ENCODE measurements at places on chromosomes 1 and 21. TPM values are rescaled to one million over a fixed set of nuclear protein-coding genes. Genes with fewer than 3 reads are reported as not detected.

The SH3BGR gene
- total RNA-seq = 147 TPM

The MEX3A gene
- total RNA-seq = 0.10 TPM

The TLR5 gene
- total RNA-seq = 1.4 TPM

The ARL8A gene
- total RNA-seq = 68.1 TPM

The SELE gene
- 1.3 TPM for total RNA-seq

The RNF186 gene
- not detected for total RNA-seq

The COA6 gene
- 73.6 TPM for total RNA-seq

The OR2L13 gene
- total RNA-seq = not detected

The RORC gene
- 98.0 TPM for total RNA-seq

GRCh38 chr1:50959303-50959912, 659 bp downstream of the FAF1 start:
- peaks cover 19% of the 10 kb centered on the region for H3K4me1 ChIP-seq
- no peaks in the 10 kb centered on the region for H3K27me3 ChIP-seq
- peak overlapping the region; percentile 89 for H3K27ac ChIP-seq
- DNase-seq = peak; percentile 71
- H3K36me3 ChIP-seq = peaks cover 2% of the 10 kb centered on the region
- peak overlapping the region; percentile 82 for H3K4me3 ChIP-seq

GRCh38 chr1:219858980-219859379, 69.4 kb downstream of the SLC30A10 start:
- H3K4me3 ChIP-seq = no peak overlapping the region
- no peaks in the 10 kb centered on the region for H3K36me3 ChIP-seq
- DNase-seq = no peak
- H3K27me3 ChIP-seq = no peaks in the 10 kb centered on the region

DNA sequence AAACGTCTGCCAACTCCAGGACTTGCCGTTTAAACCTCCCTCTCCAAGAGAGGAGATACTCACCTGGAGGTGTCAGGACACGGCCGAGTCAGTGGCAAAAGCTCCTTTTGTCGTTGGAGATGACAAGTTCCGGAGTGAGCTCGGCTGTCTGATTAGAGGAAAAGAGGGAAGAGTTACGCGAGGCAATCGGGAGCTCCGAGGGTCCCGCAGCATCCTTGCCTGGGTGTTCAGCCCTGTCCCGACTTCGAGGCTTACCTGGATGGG, 497 bp downstream of the ID3 start:
- H3K36me3 ChIP-seq = peaks cover 9% of the 10 kb centered on the region
- H3K27me3 ChIP-seq = no peaks in the 10 kb centered on the region
- H3K4me1 ChIP-seq = peaks cover 45% of the 10 kb centered on the region
- H3K4me3 ChIP-seq = peak overlapping the region; percentile 74
- peak overlapping the region; percentile 79 for H3K27ac ChIP-seq

DNA sequence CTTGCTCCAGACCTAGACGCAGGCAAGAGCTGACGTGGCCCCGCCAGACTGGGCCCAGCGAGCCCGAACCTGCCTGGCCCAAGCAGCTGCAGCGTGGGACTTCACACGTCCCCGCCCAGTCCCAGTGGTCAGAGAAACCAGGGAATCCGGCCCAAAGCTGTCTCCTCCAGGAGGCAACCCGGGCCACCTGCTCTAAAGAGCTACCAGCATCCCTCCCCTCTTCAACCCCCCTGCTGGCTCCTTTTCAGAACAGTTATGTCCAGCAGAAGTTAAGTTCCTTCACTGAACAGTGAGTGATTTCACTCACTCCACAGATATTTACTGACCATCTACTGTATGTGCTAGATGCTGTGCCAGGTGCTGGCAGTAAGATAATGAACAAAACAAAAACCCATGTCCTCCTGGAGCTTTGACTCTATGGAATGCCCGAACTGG, 2.1 kb upstream of the EFNA1 start:
- peak overlapping the region; percentile 23 for H3K27ac ChIP-seq
- no peaks in the 10 kb centered on the region for H3K27me3 ChIP-seq
- peak overlapping the region; percentile 74 for H3K4me3 ChIP-seq
- DNase-seq = no peak

GRCh38 chr1:19888112-19888511, 5.9 kb downstream of the OTUD3 start:
- H3K27ac ChIP-seq = no peak overlapping the region
- no peak overlapping the region for H3K4me3 ChIP-seq
- peaks cover 17% of the 10 kb centered on the region for H3K4me1 ChIP-seq
- H3K27me3 ChIP-seq = no peaks in the 10 kb centered on the region
- H3K36me3 ChIP-seq = peaks cover 14% of the 10 kb centered on the region
- DNase-seq = no peak

DNA sequence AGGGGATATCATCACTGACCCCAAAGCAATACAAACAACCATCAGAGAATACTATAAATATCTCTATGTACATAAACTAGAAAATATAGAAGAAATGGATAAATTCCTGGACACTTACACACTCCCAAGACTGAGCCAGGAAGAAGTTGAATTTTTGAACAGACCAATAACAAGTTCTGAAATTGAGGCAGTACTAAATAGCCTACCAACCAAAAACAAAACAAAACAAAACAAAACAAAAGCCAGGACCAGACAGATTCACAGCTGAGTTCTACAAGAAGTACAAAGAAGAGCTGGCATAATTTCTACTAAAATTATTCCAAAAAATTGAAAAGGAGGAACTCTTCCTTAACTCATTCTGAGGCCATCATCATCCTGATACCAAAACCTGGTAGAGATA, 18.5 kb downstream of the CD84 start:
- H3K27me3 ChIP-seq = peaks cover 2% of the 10 kb centered on the region
- DNase-seq = no peak
- H3K4me3 ChIP-seq = no peak overlapping the region
- no peaks in the 10 kb centered on the region for H3K4me1 ChIP-seq
- H3K27ac ChIP-seq = no peak overlapping the region

- DNase-seq = no peak
- H3K27me3 ChIP-seq = no peaks in the 10 kb centered on the region
- H3K27ac ChIP-seq = peak overlapping the region; percentile 63
- H3K36me3 ChIP-seq = peaks cover 21% of the 10 kb centered on the region
Observed at GRCh38 chr1:2300004-2300771, 72.1 kb downstream of the SKI start.

GRCh38 chr1:160058087-160058486, 11.9 kb downstream of the KCNJ10 start:
- DNase-seq = no peak
- H3K4me1 ChIP-seq = no peaks in the 10 kb centered on the region
- H3K36me3 ChIP-seq = no peaks in the 10 kb centered on the region
- H3K4me3 ChIP-seq = no peak overlapping the region
- H3K27me3 ChIP-seq = peaks cover 2% of the 10 kb centered on the region
- H3K27ac ChIP-seq = no peak overlapping the region

- no peaks in the 10 kb centered on the region for H3K4me1 ChIP-seq
- no peak overlapping the region for H3K27ac ChIP-seq
- DNase-seq = no peak
- H3K27me3 ChIP-seq = no peaks in the 10 kb centered on the region
Observed at GRCh38 chr1:94660994-94661393, 119.4 kb upstream of the F3 start.

GRCh38 chr1:161121834-161122233, 3.9 kb downstream of the NIT1 start:
- no peak overlapping the region for H3K27ac ChIP-seq
- H3K4me1 ChIP-seq = peaks cover 17% of the 10 kb centered on the region
- no peak for DNase-seq
- H3K27me3 ChIP-seq = no peaks in the 10 kb centered on the region
- H3K4me3 ChIP-seq = no peak overlapping the region

GRCh38 chr1:240823357-240823756, 211.4 kb upstream of the GREM2 start:
- no peak overlapping the region for H3K4me3 ChIP-seq
- no peak overlapping the region for H3K27ac ChIP-seq
- H3K27me3 ChIP-seq = no peaks in the 10 kb centered on the region
- H3K36me3 ChIP-seq = no peaks in the 10 kb centered on the region

DNA sequence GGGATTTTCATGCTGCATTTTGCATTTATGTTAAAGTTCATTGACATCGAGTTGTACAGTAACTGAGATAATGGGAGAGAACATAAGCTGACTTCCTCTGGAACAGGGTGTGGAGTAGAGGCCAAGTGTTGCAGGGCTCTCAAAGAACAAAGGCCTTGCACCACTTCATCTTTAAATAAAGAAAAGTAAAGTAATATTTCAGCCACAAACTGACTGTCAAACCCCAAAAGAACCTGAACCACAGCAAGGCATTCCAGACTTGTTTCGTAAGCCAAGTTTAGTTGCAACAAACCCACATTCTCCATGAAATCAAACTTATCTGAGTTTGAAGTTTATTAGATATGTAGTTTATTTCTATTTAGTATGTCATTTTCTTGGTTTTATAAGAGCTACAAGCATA, 19.1 kb upstream of the HMGCS2 start:
- H3K27me3 ChIP-seq = no peaks in the 10 kb centered on the region
- DNase-seq = no peak
- H3K27ac ChIP-seq = no peak overlapping the region
- no peaks in the 10 kb centered on the region for H3K4me1 ChIP-seq
- H3K36me3 ChIP-seq = no peaks in the 10 kb centered on the region
- H3K4me3 ChIP-seq = no peak overlapping the region

GRCh38 chr1:187241971-187242370, 413.2 kb downstream of the PLA2G4A start:
- no peaks in the 10 kb centered on the region for H3K4me1 ChIP-seq
- no peak for DNase-seq
- no peaks in the 10 kb centered on the region for H3K36me3 ChIP-seq
- H3K4me3 ChIP-seq = no peak overlapping the region
- H3K27ac ChIP-seq = no peak overlapping the region
- H3K27me3 ChIP-seq = no peaks in the 10 kb centered on the region

DNA sequence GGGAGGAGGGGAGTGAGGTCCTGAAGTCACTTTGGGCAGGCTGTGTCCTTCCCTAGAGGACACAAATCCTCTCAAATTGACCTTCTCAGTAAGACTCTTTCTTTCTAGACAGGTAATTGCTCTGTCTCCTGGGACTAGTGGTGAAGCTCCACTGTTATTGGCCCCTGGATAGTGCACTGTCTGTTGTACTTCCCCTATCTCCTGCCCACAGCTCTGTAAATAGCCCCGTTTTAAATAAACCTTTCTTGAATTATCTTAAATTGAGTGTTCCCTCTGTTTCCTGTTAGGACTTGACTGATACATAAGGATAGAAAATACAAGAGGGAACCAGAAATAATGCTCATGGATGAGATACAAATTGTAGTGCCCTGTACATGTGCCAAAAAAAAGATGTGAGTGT, 229.5 kb upstream of the USP24 start:
- no peaks in the 10 kb centered on the region for H3K27me3 ChIP-seq
- H3K4me1 ChIP-seq = peaks cover 6% of the 10 kb centered on the region
- H3K4me3 ChIP-seq = no peak overlapping the region
- no peak for DNase-seq
- H3K27ac ChIP-seq = peak overlapping the region; percentile 65

- no peaks in the 10 kb centered on the region for H3K27me3 ChIP-seq
- DNase-seq = no peak
- H3K4me3 ChIP-seq = no peak overlapping the region
- H3K27ac ChIP-seq = no peak overlapping the region
Observed at GRCh38 chr1:82494117-82494516, 693.4 kb downstream of the ADGRL2 start.

GRCh38 chr1:52296345-52296744, 69.7 kb downstream of the CC2D1B start:
- H3K4me3 ChIP-seq = no peak overlapping the region
- H3K36me3 ChIP-seq = peaks cover 21% of the 10 kb centered on the region
- H3K4me1 ChIP-seq = no peaks in the 10 kb centered on the region
- DNase-seq = no peak
- H3K27ac ChIP-seq = no peak overlapping the region
- H3K27me3 ChIP-seq = no peaks in the 10 kb centered on the region

DNA sequence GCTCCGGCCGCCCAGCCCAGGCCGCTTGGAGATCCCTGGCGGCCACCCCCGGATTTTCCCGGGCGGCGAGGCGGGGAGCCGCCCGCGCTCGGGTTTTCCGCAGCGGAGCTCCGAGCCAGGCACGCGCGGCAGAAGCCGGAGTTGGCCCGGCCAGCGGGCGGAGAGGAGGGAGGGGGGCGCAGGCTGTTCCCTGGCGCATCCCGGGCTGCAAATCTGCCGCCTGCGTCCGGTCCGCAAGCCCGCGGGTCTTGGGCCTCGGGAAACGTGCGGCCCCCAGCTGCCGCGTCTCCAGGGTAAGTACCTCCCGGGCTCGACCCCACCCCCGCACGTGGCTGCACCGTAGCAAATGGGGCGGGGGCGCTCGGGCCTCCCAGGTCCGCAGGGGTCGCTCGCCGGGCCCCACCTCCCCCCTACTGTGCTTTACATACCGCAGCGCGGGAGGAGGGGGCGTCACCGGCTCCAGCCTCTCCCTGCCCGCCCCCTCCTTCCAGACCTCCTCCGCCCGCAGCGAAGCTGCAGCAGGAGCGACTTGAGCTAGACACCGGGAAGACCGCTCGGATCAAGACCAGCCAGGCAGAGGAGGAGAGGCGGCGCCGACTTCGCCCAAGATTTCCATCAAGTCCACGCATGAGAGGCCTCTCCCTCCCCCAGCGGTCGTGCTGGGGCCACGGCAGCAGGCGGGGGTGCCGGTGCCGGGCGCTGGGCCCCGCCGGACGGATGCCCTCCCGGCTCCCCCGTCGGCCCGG, 1.6 kb downstream of the TMEM200B start:
- peak overlapping the region; percentile 77 for H3K4me3 ChIP-seq
- H3K36me3 ChIP-seq = no peaks in the 10 kb centered on the region
- peak overlapping the region; percentile 63 for H3K27ac ChIP-seq
- peak; percentile 65 for DNase-seq

GRCh38 chr1:230212405-230212936, 145.4 kb downstream of the GALNT2 start:
- no peak overlapping the region for H3K4me3 ChIP-seq
- H3K36me3 ChIP-seq = no peaks in the 10 kb centered on the region
- DNase-seq = no peak
- peaks cover 75% of the 10 kb centered on the region for H3K4me1 ChIP-seq
- no peaks in the 10 kb centered on the region for H3K27me3 ChIP-seq

- H3K4me3 ChIP-seq = no peak overlapping the region
- no peaks in the 10 kb centered on the region for H3K27me3 ChIP-seq
- H3K4me1 ChIP-seq = peaks cover 25% of the 10 kb centered on the region
- no peak for DNase-seq
- H3K27ac ChIP-seq = no peak overlapping the region
- no peaks in the 10 kb centered on the region for H3K36me3 ChIP-seq
Observed at GRCh38 chr1:56803561-56804156, 15.5 kb downstream of the FYB2 start.

GRCh38 chr1:240946926-240947325, 335.0 kb upstream of the GREM2 start:
- H3K4me3 ChIP-seq = no peak overlapping the region
- no peak overlapping the region for H3K27ac ChIP-seq
- no peak for DNase-seq
- H3K4me1 ChIP-seq = no peaks in the 10 kb centered on the region
- no peaks in the 10 kb centered on the region for H3K27me3 ChIP-seq
- H3K36me3 ChIP-seq = no peaks in the 10 kb centered on the region

Measured in psoas muscle (tissue), 8 donors.